ENCODE measurements at places on chromosomes 7 and 10.

- DNase-seq = peak; percentile 85
Observed at GRCh38 chr7:90595801-90596670, at the start of gene CDK14. Gene CDK14, plus strand, starts transcription at chr7:90596321. Its CDS starts 307 bp downstream, at chr7:90596628.

DNA sequence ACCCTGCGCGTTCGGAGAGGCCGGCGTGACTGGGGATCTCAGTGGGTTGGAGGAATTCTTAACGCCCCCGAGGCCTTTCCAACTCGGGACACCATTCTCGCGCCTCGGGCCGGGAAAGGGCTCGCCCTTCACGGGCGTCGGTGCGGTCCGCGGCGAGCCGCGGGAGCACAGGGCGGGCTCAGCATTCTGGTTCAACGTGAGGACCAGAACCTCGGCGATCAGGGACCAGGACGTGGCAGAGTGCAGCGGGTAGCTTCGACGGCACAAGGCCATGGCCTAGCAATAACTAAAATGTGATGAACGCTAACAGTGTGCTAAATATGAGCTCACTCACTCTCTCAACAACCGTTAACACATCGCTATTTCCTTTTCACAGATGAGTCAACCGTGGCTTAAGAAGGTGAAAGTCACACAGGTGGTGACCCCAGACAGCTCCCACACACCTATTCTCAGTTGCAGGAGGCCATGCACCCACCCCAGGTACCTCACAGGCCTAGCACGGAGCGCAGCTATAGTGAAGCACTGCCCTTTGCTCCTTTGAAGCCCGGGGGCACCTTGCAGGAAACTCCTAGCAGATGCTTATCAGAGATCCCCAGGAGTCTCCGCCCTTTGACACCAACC is 4.5 kb upstream of the EMX2 start:
- no peak for DNase-seq

DNA sequence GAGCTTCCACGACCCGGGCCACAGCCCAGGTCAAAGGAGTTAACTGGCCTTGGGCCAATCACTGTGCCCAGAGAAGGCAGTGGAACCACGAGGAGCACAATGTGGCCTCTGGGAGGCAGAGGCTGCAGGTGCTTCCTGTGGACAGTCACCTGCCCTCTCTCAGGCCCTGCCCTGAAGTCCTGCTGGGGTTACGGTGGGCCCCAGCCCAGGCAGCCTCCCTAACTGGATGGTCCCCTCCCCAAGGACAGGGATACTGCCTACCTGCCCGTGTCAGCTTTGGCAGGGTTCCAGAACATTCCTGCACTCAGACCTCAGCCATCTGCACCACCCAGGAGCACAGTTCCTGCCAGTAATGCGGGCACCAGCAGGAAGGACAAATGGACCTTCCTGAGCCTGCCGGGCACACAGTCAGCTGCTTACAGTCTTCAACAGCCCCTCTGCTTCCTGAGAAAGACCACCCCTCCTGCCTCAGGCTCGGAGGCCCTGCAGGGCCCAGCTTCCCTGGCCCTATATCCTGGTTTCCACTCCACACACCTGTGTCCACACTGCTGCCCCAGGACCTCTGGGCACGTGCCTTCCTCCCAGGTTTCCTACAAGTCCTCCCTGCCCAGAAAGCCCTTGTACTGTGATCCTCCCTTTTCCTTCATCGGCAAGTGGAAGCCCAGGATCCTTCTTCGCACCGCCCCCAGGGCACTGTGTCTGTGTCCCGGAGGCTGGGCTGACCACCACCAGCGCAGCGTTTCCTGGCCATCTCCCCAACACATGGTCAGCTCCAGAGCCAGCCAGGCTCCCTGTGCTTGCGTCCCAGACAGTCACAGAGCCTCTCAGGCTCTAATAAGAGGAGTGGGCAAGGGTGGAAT is 23.3 kb downstream of the WDR86 start:
- DNase-seq = no peak

- DNase-seq = no peak
Observed at GRCh38 chr7:29995652-29996051, 6.1 kb upstream of the SCRN1 start.

- DNase-seq = no peak
Observed at GRCh38 chr7:29637374-29637773, 73.7 kb downstream of the PRR15 start.

GRCh38 chr7:147298611-147299043 is 1182.0 kb downstream of the CNTNAP2 start:
- DNase-seq = peak; percentile 68

DNA sequence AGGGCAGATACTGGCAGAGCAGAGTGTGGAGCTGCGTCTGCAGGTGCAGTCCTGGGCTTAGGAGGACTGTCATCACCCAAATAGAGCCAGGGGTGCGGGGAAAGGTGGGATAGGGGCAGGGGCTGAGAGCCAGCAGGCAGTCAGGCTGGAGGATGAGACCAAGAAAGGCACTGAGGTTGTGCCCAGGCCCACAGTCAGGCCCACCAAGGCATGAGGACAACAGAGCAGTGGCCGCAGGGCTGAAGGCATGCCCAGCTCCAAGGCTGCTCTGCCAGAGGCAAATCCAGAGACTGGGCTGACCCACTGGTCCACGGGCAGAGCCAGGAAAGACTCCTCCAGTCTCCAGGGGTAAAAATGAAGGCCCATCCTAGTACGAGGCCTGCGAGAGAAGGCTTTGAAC is 24.4 kb upstream of the GATAD1 start:
- DNase-seq = no peak

DNA sequence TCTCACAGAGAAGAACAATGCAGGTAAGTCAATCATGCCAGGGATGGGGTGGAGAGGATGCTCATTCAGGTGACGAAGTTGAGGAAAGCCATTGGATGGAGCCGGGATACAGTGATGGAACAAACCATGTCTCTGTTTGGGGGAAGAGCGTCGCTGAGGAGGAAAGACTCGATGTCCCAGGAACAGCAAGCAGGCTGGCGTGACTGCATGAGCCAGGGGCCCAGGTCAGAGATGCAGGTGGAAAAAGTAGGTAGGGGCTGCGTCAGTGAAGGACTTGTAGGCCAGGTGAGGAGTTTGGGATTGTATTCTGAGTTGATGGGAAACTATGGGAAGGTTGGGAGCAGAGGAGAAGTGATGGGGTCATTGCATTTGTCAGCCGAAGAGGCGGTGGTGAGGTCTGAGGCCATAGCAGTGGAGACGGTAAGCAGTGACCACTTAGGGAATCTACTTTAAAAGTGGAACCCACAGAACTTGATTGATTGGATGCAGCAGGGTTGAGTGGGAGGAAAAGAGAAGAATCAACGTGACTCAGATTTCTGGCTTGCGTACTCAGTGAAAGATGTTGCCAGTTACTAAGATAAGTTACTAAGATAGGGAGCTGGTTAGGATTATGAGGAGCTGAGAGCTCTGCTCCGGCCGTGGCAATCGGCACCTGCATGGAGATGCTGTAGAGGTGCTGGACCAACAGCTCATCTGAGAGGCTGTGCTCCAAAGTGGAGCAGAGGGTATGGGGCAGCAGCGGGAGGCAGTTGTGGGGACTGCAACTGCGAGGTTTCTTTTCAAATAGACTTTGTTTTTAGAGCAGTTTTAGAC is 12.5 kb upstream of the IL2RA start:
- no peak for DNase-seq

Measured in NCI-H1092 treated with DMSO at 0.1 percent for 48 hours (cell line).